ENCODE measurements at places on chromosomes 2 and 18. TPM values are rescaled to one million over a fixed set of nuclear protein-coding genes. Genes with fewer than 3 reads are reported as not detected.

The TLX2 gene
- not detected for total RNA-seq

The AKAIN1 gene
- total RNA-seq: not detected

DNA sequence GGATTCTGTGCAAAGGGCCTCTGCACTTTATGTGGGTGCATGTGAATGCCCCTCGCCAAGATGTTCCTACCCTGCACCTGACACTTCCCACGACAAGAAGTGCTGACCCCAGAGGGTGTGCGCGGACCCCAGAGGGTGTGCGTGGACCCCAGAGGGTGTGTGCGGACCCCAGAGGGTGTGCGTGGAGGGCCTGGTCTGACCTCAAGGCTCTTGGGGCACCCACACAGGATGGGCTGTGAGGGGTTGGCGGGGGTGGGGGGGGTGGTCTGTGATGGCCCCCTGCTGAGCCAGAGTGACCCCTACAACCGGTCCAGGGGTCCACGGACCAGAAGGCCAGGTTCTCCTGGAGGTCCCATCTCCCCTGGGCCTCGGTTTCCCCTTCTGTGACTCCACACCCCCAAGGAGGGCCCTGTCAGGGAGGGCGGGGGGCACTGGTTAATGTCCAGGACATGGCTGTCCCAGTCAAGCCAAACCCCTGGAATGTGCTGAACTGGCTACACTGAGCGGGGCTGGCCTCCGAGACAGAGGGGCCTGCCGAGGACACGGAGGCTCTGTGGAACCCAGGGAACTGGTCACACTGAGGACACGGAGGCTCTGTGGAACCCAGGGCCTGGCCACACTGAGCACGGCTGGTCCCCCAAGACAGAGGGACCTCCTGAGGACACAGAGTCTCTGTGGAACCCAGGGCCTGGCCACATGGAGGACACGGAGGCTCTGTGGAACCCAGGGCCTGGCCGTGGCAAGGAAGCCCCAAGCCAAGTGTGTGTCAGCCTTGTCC, 3.1 kb downstream of the NEU4 start:
- DNase-seq: no peak

The ST8SIA5 gene
- 0.03 TPM for total RNA-seq

- DNase-seq: peak; percentile 92
Observed at GRCh38 chr2:173652767-173653431, 298.2 kb downstream of the CDCA7 start.

Measured in Daoy (cell line).